Suppressor macrophage (primary cell): ENCODE measurements at places on chromosomes 2 and 18.

DNA sequence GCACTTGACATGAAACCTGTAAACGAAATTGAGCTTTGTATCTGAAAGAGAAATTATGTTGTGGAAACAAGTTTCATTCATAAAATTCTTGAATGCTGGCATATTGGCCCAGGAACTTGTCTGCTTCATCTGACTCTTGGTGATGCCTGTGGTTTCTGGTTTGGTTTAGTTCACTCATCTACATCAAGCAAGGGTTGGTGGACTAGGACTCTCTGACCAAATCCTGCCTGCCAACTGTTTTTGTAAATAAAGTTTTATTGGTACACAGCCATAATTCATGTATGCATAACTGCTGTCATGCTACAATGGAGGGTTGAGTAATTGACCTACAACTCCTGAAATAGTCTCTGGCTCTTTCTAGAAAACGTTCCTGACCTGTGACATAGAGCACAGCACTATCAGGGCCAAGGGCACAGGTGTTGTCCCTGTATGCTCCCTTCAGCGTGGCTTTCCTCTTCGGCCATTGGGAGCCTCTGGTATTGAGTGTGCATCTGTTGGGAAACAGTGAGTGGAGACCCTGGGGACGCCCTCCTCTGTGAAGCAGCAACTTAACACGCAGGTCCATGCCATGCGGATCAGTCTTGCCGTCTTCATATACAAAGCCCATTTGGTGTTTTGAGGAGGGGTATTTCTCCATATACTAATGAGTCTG is 226.3 kb downstream of the SH3RF3 start:
- DNase-seq = no peak

DNA sequence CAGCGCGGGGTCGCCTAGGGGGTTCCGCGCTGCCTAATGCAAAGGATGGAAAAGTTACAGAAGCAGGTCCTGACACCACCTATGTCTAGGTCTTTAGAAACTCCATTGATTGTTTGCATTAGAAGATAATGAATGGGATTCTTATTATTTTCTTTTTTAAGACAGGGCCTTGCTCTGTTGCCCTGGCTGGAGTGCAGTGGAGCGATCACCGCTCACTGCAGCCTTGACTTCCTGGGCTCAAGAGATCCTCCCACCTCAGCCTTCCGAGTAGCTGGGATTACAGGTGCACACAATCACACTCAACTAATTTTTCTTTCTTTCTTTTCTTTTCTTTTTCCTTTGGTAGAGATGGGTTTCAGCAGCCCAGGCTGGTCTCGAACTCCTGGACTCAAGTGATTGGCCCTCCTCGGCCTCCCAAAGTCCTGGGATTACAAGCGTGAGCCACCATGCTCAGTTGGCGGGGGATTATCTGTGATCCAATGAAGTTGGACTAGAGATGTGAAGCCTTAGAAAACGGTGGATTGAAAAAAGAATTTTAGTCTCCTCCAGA is 761 bp upstream of the IDH1 start:
- DNase-seq = no peak

- no peak for DNase-seq
Measured at GRCh38 chr2:20957788-20958525, 85.9 kb downstream of the APOB start.

- no peak for DNase-seq
Measured at GRCh38 chr2:206764673-206765241, 371 bp downstream of the MDH1B start.

GRCh38 chr2:216774620-216775019 is 79.3 kb upstream of the IGFBP5 start:
- no peak for DNase-seq

- DNase-seq = no peak
Measured at GRCh38 chr2:84821806-84822205, 59.1 kb downstream of the TRABD2A start.

DNA sequence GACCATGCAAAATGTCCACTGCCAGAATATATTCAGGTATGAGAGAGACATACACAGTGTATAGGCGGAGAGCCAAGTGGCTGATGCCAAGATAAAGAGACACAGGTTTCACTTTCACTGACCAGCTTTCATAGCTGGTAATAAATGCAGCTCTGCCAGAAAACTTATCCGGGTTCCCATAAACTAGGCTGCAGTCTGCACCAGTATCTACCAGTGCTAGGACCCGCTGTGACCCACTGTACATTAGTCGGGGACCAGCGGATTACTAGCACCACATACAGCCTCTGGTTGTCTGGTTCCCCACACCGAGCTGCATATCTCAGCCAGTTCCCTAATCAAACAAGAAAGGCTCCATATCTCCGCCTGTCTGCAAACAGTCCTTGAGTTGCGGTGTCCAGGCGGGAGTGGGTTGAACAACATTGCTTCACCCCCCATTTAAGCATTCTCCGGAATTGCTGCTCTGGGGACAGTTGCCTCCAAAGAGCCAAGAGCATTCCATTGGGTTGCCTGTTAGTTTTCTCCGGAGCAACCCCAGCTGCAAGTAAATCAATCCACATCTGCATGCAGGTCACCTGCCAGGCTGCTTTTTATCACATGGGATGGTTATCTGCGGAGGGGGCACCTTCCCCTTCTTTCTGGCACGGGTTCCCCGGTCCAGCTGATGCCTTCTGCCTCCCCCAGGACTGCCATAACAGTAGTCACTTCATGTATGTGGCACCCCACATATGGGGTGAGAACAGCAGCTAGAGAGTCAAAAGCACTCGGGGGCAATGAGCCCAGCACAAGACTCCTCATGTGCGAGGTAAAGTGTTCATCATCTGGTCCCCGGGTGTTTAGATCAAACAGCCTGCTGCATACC is 18.0 kb upstream of the KLHL23 start:
- no peak for DNase-seq

DNA sequence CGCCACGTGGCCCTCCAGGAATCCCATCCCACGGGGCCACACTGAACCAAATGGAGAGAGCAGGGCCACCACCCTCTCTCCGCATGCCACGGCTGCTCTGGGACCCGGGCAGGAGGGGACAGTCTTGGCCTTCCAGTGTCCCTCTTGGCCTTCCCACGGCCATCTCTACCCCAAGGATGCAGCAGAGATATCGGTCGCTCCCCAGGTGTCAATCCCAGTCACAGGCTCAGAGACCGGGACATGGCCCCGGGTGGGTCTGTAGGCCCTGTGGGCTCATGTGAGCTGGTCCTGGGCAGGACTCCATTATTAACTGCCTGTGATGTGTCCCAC is 15.3 kb downstream of the CAPN10 start:
- DNase-seq = no peak

GRCh38 chr2:54332386-54332785 is 76.4 kb upstream of the TSPYL6 start:
- DNase-seq = no peak

DNA sequence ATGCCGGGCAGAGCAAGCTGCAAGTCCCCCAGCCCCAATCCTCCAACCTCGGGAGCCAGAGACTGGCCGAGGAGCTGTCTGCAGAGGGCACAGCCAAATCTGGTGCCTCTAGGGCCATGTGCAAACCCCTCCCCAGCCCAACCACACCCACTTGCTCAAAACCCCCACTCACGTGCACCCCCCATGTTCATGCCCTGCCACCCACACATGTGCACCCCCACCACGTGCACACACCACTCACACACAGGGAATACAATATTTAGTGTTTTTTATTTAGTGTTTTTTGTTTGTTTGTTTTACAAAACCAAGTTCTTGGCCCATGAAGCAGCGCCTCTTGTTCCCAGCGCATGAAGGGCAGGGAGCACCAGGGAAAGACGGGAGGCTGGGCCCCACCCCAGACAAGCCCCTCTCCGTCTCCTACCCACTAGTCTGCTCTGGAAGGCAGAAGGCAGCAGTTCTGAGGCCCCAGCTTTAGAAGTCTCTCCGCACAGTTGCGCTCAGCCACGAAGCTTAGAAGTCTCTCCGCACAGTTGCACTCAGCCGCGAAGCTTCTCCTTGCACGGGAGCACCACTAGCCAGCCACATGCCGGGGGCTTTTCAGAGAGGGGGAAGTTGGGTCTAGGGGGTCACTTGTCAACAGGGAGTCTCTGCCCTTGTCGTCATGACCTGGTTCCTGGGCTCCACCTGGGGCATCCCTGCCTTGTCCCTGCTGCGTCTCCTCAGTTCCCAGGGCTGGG is 276.1 kb upstream of the HDAC4 start:
- DNase-seq = no peak

GRCh38 chr2:112750560-112750843 is 13.9 kb downstream of the CKAP2L start:
- DNase-seq = no peak

DNA sequence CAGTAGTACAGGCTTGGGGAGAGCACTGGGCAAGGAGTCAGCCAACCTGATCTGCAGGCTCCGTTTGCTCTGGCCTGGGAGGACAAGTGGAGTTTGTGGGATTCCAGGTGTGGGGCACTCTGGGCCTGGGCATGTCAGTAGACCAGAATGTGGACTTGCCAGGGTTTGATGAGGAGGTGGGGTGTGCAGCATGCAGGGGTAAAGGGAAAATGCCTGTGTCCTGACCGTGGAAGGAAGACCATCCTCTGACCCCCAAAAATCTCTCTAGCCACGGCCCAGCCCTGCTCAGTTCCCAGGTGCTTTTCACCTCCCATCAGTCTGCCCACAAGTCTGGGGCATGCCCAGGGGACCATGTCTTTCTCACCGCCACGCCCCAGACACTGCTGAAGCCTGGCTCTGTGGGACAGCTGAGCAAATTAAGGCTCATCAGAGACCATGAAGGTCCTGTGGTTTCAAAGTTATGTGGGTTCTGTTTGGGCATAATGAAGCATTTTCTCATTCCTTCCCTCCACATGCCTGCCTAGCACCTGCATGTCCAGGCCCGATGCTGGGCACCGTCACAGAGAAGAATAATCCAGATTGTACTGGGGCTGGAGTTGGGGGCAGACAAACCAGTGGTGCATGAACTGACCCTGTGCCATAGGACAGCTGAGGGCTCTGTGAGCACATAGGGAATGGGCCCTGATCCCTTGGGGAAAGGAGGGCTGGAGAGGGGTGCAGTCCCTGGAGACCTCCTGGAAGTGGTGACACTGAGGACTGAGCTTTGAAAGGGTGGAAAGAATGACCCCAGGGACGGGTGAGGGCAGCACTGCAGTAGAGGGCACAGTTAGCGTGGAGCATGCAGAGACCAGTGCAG is 6.5 kb upstream of the KCNF1 start:
- no peak for DNase-seq

DNA sequence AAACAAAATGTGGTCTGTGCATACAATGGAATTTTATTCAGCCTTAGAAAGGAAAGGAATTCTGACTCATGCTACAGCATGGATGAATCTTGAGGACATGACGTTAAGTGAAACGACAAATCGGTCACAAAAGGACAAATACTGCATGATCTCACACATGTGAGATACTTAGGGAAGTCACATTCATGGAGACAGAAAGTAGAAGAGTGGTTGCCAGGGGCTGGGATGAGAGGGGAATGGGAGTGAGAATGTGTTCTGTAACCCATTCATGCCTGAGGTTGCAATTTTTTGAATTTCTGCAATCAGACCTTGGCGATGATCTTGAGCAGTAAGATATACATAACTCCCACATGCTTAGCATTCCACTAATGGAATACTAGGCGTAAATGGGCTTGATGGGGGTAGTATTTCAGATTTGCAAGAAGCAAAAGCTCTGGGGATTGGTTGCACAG is 22.0 kb downstream of the FHL2 start:
- no peak for DNase-seq

DNA sequence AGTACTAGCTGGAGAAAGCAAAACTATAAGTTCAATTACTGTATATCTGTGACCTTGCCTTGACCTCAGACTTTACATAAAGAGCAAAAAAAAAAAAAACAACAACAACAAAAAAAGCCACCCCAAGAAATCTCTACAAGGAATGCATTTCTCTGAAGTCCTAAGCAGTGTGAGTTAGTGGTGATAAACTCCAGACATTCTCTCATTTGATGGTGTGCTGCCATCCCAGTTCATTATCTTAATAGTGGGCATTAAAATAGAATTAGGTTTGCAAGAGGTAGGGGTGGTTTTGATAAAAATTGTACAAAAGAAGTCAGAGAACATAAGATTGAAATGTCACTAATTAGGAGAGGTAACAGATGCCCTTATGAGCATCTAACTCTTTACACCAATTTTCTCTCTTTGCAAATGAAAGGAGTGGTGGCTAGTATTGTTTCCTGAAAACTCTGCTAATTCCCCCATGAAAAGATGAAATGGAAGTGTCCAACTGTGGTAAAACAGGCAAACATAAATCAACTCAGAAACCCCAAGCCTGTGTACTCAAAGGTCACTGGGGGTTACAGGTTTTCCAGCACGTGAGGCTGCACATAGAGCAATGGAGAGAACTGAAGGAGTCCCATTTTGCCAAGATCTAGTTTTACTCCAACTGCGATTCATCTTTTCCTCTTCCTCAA is 131.9 kb downstream of the MEIS1 start:
- DNase-seq = no peak

GRCh38 chr2:54750040-54750439 is 26.6 kb downstream of the EML6 start:
- no peak for DNase-seq

DNA sequence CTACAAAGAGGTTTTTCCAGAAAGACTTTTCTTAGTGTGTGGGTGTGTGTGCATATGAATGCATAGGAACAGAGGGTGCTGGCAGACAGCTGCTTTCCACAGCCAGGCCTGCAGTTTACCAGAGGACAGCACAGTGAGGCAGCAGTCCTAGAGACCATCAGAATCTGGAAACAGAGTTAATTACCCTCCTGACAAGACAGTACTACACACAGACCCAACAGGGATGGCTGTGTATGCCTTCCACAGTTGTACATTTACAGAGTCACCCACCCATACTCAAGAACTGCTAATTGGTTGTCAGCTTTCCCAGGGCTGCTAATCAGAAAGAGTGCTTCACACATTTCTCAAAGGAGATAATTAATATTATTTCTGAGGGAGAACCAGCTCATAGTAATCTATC is 104.7 kb downstream of the FEZ2 start:
- DNase-seq = no peak

GRCh38 chr2:33786881-33787280 is 187.8 kb upstream of the FAM98A start:
- DNase-seq = no peak

DNA sequence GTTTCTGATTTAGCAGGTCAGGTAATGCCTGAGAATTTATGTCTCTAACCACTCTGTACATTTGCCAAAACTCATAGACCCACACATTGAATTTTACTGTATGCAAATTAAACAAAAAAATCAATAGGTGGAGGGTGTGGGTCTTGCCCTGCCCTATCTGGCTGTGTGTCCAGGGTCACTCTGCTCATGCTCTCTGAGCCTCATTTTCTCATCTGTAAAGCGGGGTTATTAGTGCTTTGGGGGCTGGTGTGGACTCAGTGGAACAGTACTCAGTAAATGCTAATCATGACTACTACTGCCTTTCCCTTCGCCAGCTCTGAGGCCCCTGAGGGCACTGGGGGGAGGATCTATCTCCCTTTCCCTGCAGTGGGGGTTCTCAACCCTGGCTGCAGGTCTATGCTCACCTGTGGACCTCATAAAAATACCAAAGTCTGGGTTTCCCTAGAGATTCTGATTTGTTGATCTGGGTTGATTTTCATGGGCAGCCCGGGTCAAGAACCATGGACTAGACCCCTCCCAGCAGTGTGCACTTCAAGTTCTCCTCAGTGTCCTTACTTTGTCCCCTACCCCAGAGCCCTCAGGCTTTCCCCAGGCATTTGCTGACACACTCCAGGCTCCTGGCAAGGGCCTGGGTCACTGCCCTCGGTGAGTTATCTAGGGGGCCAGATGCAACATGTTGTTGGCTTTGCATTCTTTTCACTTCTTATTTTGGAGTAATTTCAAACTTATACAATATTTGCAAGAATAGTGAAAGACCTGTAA is 27.5 kb downstream of the MTHFD2 start:
- DNase-seq = no peak
